Kidney glomerular epithelial cell (primary cell): ENCODE measurements at places on chromosomes 13 and 19.

GRCh38 chr13:66359910-66360552, 870.1 kb downstream of the PCDH9 start:
- no peak for DNase-seq

GRCh38 chr13:109366525-109366924, 419.9 kb downstream of the IRS2 start:
- no peak for DNase-seq

- DNase-seq = peak; percentile 2
Observed at GRCh38 chr13:64529874-64530485, 2700.2 kb downstream of the PCDH9 start.

GRCh38 chr19:51926784-51927741, at the start of gene ZNF613:
Gene ZNF613, plus strand, starts transcription at chr19:51927472. Its CDS starts 8,749 bp downstream, at chr19:51936221.
- DNase-seq = peak; percentile 99

- no peak for DNase-seq
Observed at GRCh38 chr19:10975374-10976130, 14.7 kb downstream of the SMARCA4 start.

DNA sequence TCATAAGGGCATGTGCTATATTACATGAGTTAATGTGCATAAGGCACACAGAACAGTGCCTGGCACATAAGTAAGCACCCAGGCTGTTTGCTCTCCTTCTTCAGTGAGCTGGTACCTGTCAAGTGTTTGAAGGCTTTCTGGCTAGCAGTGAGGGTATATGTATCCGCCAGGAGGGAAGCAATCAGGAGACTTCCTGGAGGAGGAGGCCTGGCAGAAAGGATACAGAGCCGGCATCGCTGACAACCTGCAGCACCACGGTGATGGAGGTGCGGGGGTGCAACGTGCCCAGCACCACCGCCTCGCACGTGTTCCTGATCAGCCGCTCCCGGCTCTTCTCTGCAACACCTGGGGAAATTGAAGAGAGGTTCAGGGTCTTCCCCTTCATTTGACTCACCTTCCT, 5.5 kb downstream of the EXOSC5 start:
- DNase-seq = no peak
